ENCODE measurements at places on chromosomes 2 and 18.
A peak's percentile ranks its signal among the peaks of the same experiment; 100 is the strongest.

GRCh38 chr18:8724452-8724851 lies 19.1 kb downstream of the MTCL1 start:
- DNase-seq, result no peak

DNA sequence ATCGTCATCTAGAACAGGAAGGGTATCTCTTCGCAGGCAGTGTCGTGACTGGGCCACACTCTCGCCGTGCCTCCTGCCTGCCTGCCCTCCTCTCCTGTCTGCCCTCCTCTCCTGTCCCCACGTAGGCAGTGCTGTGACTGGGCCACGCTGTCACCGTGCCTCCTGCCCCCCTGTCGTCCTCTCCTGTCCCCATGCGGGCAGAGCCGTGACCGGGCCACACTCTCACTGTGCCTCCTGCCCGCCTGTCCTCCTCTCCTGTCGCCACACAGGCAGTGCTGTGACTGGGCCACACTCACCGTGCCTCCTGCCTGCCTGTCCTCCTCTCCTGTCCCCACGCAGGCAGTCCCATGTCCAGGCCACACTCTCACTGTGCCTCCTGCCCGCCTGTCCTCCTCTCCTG lies 51.4 kb downstream of the ZNF236 start:
- DNase-seq, result no peak

- peak; percentile 10 for DNase-seq
Observed at GRCh38 chr18:23689031-23689615, at the start of gene LAMA3. Gene LAMA3, plus strand, starts transcription at chr18:23689453. Its CDS starts 231 bp downstream, at chr18:23689684.

DNA sequence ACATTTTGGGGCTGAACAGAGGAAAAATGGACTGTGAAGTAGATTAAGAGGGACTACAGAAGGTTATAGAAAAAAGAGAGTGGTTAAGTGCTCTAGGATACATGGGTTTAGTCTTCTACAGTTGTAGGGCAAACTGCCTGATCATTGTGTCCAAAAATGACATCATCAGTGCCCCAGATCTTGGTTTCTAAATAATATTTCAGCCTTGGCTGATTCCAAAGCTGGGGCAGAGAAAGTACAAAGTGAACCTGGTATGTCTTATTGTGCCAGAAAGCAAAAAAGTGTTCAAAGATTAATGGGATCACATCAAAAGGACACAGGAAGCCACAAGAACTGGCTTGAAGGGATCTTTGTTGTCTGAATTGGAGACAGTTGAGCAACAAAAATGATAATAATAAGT lies 97.1 kb upstream of the ZNF521 start:
- no peak for DNase-seq

- no peak for DNase-seq
Observed at GRCh38 chr2:43417300-43417699, 178.5 kb downstream of the THADA start.

DNA sequence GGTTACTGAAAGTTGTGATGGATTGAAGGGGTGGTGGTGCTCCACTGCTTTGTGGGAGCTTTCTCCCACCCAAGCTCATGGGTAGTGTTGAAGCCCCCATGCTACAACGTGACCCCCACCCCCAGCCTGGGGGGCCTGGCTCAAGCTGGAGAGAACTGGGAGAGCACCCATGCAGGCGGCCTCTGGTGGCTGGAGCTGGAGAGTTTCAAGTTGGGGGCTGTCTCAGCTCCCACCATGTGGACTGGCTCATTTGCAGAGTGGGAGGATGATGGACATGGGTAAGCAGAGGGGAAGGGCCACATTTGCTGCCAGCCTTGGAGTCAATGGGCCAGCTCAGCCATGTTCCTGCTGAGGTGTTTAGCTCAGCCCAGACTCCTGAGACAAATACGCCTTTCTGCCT lies 62.8 kb downstream of the INPP4A start:
- DNase-seq, result no peak

- DNase-seq, result no peak
Observed at GRCh38 chr2:226435146-226435545, 364.5 kb downstream of the IRS1 start.

- no peak for DNase-seq
Observed at GRCh38 chr18:59464486-59464885, 105.4 kb upstream of the LMAN1 start.

DNA sequence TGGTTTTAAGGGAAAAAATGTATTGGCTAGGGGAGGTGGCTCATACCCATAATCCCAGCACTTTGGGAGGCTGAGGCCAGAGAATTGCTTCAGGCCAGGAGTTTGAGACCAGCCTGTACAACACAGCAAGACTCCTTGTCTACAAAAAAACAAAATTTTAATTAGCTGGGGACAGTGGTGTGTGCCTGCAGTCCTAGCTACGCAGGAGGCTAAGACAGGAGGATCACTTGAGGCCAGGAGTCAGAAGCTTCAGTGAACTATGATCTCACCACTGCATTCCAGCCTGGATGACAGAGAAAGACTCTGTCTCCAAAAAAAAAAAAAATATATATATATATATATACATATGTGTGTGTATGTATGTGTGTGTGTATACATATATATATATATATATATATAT lies 18.5 kb downstream of the CCDC88A start:
- DNase-seq, result no peak

DNA sequence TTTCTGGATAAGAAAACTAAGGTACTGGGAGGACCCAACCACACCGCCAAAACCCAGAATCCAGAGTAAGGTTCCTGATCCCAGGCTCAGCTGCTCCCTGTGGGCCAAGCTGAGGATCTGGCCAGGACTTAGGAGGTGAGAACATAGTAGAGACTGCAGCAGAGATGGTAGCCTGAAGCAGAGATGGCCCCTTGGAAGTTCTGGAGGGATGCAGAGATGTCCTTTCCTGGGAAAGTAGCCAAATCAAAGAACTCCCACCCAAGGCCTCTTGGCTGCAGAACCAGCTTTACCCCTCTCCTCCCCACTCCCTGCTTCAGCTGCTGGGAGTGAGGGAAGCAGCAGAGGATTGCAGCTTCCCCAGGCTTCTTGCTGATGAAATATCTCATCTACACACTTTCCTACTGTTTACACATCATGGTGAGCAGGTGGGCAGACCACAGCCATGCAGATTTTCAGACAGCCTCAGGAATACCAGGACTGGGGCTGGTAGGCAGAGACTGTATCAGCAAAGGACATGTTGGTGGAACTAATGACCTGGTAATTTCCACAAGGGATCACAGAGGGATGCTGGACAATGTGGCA lies 32.7 kb downstream of the TMEM17 start:
- no peak for DNase-seq

DNA sequence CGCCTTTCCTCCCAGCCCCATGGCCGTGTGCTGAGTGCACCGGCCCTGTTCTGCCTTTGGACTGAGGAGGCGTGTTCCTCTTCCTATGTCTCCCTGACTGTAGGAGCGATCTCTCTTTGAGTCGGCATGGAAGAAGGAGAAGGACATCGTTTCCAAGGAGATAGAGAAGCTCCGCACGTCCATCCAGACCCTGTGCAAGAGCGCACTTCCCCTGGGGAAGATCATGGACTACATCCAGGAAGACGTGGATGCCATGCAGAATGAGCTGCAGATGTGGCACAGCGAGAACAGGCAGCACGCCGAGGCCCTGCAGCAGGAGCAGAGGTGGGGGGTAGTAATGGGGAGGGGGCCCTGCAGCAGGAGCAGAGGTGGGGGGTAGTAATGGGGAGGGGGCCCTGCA lies 29.4 kb upstream of the ASB1 start:
- DNase-seq, result no peak

DNA sequence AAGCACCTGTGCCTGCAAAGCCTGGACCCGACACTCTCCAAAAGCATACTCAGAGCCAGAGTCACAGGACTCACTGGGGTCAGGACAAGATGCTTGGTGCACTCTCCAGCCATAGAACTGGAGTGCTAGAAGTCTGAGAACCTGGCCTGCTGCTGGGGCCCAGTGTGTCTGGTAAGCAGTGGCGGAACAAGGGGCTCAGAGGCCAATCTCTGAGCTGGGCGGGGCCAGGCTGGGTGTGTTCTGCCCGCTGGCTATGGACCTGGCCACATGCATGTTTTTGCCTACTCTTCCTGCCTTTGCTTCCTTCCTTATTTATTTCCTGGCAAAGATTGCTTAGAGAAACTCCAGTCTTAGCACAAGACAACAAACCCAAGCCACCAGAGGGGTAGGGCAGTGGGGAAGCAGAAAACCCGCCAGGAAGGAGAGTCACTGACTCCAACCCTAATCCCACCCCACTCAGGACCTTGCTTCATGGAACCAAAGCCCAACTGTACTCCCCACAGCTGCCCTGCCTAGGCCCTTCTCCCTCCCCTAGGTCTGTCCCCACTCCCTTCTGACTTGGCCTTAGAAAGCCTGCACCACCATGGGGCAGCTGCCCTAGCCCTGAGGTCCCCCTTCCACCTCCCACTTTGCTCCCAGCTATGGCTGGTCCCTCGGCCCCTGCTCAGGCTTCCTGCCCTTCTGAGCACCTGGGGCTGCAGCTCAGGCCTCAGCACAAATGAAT lies 315.5 kb downstream of the CELF4 start:
- no peak for DNase-seq

GRCh38 chr18:5059696-5060032 lies 137.4 kb downstream of the AKAIN1 start:
- DNase-seq, result no peak

DNA sequence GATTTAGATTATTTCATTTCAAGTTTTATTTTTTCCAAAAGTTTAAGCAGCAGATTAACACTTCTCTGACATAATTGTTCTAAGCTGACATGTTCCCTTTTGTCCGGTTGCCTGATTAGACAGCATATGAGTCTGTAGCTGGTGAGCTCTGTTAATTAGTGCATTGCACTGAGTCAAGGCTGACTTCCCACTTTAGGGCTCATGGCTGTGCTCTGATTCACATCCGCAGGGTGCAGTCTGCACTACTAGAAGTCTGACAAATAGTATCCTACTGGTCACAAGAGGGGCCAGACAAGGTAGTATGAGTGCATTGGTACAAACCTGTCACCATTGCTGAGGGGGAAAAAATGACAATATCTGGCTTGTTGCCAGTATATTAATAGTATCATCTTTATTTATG lies 443.9 kb upstream of the ZNF804A start:
- DNase-seq, result no peak

- DNase-seq, result no peak
Observed at GRCh38 chr2:180334514-180334913, 327.4 kb upstream of the CWC22 start.

DNA sequence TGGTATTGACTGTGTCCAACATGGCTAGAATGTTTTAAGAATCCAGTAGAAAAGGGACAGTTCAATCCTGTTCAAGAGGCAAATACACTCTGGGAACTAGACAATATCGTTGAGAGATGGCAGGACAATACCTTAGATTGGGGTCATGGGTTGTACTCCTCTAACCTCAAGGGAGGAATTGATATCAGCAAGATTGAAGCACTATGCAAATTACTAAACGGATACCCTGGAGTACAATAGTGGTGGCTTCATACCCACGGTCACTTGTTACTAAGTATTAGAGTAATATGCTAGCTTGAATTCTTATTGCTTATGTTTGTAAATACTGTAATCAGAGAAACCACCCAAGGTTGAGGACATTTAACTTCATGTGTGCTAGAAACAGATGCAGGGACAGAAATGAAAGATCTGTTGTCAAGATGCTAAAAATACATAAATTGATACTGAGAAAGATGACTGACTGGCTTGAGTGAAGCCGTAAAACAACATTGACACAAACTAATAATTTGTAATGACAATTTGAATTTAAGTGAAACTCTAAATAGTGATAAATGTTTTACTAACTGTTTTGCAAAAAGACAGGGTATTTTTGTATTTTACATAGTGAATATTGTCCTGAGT lies 73.3 kb downstream of the KCNJ3 start:
- DNase-seq, result no peak

DNA sequence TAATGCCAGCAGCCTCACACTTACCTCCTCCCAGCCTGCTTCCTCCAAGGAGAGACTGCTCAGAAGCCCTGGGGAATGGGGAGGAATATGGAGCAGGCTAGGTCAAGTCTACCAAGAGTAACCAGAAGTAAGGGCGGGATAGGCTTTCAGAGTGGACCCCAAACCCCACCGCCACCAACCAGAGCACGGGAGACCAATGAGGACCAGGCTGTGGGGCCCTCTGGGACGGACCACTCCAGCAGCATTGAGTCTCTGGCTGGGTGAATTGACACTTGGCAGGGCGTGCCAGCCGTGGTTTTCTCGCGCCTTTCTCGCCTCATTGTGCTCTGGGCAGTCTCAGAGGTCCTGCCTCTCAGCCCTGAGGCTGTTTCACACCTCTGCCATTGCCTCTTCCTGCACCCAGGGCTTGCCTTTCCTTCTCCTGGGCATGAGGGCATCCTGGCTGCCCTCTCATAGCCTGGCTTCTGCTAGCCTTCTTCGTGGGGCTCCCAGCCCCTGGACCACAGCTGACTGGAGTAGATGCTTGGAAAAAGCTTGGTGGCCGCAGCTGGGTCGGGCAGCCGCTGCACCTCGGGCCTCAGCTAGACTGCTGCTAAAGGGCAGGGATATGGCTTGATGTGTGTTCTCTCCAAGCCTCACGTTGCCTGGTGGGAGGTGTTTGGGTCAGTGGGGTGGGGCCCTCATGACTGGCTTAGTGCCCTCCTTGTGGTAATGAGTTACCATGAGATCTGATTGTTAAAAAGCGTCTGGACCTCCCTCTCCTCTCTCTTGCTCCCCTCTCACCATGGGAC lies 40.5 kb upstream of the HS6ST1 start:
- no peak for DNase-seq

DNA sequence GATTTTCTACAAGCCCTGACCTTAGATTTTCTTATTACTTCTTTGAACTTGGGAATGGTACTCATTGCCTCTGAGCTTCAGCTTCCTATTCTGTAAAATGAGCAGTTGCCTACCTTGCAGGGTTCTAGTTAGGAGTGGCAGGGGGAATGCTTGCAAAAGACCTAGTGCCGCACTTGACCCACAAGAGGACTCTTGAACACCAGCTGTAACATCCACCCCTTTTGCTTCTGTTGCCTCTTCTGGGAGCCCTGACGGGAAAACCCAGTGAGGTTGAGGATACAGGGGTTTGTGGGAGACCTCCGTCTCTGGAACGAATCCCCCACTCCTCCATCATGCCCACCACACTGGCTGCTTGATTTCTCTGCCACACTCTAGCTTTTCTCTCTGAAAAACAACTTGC lies 27.1 kb upstream of the LBH start:
- no peak for DNase-seq

DNA sequence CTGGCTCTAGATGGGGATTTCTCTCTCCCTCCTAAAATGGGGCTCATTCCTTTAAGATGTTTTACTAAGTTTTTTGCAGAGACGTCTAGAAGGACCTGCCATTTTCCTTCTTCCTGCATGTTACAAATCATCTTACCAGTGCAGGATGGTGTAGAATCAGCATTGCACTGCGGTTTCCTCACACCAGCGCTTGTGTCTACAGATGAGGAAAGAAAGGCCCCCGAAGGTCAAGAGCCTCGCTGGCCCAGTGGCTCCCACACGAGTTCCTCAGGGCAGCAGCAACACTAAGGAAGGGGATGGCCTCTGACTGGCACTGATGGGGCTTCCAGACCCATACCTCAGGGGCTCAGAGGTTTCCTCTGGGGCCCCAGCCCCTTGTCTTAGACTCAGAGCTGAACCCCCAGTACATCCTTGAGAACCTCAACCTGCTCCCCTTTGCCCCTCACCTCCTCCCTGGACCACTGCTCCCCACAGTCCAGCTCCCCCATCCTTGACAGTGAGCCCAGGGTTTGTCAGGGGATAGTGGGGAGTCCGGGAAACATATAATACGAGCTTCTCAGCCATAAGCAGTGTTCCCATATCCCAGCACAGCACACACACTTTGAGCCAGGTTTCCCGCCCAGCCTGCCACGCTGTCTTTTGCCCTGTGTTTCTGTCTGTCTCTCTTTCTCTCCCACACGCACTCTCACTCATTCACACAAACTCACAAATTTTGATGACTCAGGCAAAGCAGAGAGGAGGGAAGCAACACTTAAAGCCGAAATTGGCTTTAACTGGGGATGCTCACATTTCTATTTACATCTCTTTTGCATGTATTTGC lies 29.4 kb downstream of the ZFP36L2 start:
- no peak for DNase-seq

- no peak for DNase-seq
Observed at GRCh38 chr2:222448748-222449181, 24.4 kb downstream of the SGPP2 start.
